ENCODE measurements at places on chromosomes 5 and 9.

- DNase-seq: peak; percentile 69
Observed at GRCh38 chr5:10018201-10019069, 231.3 kb downstream of the ATPSCKMT start.

GRCh38 chr5:122180146-122180712 lies 50.9 kb downstream of the ZNF474 start:
- DNase-seq: no peak

DNA sequence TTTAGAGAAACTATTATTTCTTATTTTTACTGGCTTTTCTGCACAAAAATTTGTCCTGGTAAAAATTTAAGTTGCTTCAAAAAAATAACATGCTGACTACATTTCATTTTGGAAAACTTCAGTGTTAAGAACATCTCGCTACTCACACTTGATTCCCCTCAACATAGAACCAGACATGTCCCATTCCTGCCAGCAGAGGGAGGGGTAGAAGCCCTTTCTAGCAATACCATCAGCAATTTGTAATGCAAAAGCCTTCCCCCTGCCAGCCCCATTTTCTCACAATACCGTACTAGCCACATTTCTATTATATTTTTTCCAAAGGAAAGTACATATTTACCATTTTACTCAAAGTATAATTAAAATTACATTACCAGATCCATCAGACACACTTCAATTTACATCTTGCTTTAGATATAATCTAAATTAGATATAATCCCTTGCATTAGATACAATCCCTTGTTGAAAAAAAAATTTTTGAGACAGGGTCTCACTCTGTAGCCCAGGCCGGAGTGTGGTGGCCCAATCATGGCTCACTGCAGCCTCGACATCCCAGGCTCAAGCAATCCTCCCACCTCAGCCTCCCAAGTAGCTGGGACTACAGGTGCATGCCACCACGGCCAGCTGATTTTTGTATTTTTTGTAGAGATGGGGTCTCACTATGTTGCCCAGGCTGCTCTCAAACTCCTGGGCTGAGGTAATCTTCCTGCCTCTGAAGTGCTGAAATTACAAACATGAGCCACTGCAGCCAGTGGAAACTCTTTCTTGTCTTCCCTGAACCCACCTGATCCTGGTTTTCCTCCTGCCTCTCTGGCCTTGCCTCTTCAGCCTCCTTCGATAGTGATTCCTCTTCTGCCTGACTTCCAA lies 39.6 kb upstream of the IDNK start:
- DNase-seq: no peak

- no peak for DNase-seq
Observed at GRCh38 chr9:16031971-16032370, 479.1 kb downstream of the CCDC171 start.

GRCh38 chr5:61019642-61020041 lies 74.6 kb downstream of the NDUFAF2 start:
- DNase-seq: no peak

GRCh38 chr5:145025775-145026174 lies 809.4 kb downstream of the PRELID2 start:
- DNase-seq: no peak

GRCh38 chr9:98383758-98384157 lies 128.3 kb upstream of the TBC1D2 start:
- DNase-seq: no peak

DNA sequence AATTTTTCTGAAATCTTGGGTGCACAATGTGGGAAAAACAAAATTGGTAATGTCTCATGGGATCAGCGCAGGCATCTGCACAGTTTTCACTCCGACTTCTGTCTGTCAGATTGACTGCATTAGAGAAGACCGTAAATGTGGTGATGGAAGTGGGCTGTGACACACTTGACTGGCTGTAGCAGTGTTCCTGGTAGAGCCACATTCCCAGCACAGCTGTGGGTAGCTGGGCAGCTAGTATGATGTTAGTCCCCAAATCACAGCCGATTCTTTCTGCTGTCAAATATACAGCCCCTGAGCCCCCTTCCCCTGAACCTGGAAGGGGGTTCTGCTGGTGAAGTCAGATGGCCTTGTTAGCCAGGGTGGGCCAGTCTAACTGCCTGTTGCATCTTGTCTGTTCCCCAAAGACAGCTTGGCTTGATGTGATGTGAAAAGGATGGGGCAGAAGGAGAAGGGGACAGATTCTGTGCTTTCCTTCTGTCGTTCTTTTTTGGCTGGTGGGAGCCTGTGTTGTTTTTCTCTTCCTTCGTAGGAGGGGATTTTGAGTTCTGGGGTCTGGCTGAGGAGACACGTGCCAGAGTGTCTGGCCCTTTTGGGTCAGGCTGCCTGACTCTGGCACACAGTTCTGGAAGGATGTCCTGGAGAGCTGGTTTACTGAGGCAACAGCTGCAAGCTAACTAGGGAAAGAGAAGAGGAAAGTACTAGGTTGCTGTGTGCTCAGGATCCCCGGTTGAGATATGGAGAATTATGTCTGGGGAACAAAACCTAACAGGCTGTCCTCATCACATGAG lies 66.4 kb upstream of the SPRY4 start:
- DNase-seq: no peak

GRCh38 chr5:12017007-12017406 lies 112.8 kb upstream of the CTNND2 start:
- no peak for DNase-seq

DNA sequence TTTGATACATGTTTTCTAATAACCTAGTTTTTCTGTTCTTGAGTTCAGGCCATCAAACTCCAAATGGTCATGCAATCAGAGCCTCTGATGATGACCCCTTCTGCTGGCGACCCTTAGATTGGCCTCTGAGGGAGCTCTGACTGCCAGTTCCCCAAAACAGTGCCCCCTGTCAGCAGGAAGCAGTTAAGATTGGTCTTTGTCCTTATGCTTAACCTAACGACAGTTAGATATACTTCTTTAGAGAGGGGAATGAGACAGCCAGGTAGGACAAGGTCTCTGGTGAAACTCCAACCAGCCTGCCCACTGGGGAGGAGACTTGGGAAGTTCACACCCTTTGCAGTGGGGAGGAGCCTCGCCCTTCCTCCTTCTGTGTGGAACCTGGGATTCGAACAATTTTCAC lies 390.4 kb upstream of the KIF2A start:
- no peak for DNase-seq

DNA sequence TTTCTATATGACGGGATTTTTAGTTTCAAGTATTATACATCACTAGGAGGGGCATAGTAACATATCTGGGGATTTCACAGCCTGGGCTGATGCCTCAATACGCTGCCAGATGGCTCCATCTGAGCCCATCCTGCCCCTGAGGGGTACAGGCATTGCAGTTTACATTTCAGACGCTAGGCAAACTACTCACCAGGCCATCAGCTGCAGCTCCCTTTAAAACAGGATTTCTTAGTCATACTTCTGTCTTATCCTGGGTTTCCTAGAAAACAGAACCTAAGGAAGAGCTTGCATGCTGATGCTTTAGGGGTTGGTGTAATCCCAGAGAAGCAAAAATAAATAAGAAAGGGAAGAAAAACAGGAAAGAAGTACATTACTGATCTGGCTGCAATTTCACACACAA lies 372.8 kb upstream of the PIK3R1 start:
- DNase-seq: no peak

- no peak for DNase-seq
Observed at GRCh38 chr5:22673131-22673530, 180.0 kb downstream of the CDH12 start.

DNA sequence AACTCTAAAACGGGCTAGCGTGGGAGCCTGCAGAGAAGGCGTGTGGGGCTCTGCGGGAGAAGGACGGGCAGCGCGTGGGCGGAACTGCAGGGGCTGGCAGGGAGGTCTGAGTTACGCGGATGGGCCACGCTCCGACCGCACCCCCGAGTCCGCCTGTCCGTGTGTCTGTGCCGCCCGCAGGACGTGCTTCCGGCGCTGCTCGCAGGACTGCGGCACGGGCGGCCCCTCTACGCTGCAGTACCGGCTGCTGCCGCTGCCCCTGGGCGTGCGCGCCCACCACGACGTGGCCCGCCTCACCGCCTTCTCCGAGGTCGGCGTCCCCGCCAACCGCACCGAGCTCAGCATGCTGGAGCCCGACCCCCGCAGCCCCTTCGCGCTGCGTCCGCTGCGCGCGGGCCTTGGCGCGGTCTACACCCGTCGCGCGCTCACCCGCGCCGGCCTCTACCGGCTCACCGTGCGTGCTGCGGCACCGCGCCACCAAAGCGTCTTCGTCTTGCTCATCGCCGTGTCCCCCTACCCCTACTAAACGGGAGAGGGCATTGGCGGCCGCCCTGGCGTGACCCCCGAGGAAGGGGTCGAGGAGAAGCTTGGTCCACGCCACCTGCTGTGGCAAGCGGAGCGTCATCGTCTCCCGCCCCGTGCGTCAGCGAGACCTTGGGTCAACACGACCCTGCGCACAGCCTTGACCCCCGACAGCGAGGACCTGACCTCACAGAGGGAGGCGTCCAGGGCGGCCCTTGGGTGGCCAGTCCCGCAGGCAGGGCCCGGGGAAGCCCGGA lies 11.4 kb upstream of the ASS1 start:
- DNase-seq: no peak

DNA sequence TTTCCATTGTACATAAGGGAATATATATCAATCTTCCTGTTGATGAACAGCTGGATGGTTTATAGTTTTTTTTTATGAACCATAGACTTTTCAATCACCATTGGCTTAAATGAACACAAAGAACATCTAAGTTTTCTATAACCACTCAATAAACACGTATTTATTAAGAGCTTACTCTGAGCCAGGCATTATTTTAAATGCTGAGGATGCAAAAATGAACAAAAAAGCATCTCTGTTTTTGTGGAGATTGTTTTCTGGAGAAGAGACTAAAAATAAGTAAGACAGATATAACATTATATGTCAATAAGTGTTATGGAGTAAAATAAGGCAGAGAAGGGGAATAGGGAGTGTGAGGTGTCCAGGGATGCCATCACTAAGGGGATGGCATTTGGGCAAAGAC lies 52.1 kb upstream of the SLC24A2 start:
- DNase-seq: no peak

GRCh38 chr9:8115570-8115969 lies 316.0 kb upstream of the DMAC1 start:
- DNase-seq: no peak

DNA sequence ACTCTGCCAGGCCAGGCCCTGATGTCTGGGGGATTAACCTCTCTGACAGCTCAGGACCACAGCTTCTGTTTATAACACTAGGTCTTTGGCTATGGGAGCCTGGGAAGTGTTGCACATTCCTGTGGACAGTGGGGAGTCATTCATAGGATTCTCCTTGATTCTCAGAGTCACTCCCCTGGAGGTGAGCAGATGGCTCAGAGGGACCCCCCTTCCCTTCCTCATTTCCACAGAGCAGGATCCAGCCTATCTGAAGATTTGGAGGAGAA lies 60.2 kb downstream of the NRG2 start:
- no peak for DNase-seq

GRCh38 chr9:16121601-16122286 lies 568.9 kb downstream of the CCDC171 start:
- DNase-seq: no peak

DNA sequence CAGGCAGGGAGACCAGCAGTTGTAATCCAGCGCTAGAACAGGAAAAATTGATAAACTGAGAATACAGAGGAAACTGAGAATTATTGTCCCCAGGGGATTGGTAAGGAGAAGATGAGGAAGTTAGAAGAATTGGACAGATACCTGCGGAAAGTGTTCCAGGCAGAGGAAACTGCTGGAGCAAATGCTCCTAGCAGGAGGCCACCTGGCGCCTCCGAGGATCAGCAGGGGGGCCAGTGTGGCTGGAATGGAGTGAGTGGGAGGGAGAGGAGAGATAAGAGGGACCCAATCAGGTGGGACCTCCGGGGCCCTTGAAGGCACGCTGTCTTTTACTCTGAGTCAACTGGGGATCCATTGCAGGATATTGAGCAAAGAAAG lies 695 bp upstream of the ANXA6 start:
- no peak for DNase-seq

GRCh38 chr5:134749415-134749814 lies 9.2 kb upstream of the DDX46 start:
- DNase-seq: no peak

- DNase-seq: no peak
Observed at GRCh38 chr5:31982621-31983020, 191.5 kb downstream of the GOLPH3 start.

GRCh38 chr5:166834246-166834645 lies 1457.2 kb upstream of the WWC1 start:
- DNase-seq: no peak

DNA sequence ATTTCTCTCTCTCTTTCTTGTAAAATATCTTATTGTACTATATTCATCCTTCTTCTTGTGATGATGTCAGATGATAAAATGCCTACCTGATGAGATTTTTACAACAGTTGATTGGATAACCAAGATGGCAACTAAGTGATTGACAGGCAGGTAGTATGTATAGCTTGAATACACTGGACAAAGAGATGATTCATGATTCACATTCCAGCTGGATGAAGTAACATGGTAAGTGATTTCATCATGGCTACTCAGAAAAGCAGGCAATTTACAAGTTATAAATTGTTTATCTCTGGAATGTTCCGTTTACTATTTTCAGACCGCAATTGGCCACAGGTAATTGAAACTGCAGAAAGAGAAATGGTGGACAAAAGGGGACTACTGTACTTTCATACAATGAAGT lies 1471.7 kb upstream of the C9orf72 start:
- DNase-seq: no peak

DNA sequence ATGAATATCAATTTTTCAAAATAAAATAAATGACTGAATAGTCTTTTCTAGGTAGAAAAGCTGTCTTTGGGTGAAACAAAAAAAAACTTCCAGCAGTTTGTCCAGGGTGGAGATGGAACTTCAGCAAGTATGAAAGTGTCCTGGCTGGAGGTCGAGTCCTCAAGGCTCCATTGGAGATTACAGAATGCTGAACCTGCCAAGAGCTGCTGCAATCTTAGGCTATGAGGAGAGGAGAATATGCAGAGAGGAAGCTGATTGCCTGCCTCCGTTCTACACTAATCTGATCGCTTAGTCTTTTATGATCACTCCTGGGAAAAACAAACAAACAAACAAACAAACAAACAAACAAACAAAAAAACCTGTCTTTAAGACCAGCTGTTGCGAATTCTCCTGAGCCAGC lies 50.6 kb downstream of the NREP start:
- DNase-seq: no peak

DNA sequence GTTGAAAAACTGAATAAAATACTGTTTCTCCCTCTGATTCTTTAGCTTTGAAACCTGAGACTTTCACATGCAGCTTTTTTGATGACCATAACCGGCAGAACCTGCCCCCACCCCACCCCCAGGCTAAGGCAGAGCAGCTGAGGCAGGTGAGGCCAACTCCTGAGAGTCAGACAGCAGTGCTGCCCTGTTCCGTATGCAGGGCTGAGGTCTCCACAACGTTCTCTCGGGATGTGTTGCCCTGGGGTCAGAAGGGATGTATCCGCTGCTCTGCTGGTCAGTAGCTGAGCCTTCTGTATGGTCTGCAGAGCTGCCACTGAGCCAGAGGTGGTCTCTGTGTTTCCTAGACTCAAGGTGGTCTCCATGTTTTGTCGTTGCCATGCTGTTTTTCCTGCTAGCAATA lies 190.5 kb downstream of the AOPEP start:
- no peak for DNase-seq

DNA sequence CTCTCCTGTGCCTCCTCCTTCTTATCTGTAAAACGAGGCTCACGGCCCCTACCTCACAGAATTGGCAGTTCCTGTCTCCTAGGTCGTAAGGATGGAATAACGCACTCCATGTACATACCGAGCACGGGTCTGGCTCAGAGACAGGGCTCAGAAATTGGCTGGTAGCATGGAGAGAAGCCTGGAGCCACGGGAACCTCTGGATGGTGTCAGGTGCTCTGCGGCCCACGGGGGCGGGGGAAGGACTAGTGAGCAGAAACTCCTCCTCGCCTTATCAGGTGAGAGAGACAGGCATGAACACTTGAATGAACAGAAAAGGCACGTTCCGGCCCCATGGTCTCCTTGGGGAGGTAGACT lies 15.4 kb upstream of the C5orf47 start:
- DNase-seq: no peak

GRCh38 chr9:21110708-21111576 lies 30.7 kb downstream of the IFNW1 start:
- DNase-seq: peak; percentile 26

All from GM04503 (cell line).